ENCODE measurements at places on chromosomes 6 and 20.

DNA sequence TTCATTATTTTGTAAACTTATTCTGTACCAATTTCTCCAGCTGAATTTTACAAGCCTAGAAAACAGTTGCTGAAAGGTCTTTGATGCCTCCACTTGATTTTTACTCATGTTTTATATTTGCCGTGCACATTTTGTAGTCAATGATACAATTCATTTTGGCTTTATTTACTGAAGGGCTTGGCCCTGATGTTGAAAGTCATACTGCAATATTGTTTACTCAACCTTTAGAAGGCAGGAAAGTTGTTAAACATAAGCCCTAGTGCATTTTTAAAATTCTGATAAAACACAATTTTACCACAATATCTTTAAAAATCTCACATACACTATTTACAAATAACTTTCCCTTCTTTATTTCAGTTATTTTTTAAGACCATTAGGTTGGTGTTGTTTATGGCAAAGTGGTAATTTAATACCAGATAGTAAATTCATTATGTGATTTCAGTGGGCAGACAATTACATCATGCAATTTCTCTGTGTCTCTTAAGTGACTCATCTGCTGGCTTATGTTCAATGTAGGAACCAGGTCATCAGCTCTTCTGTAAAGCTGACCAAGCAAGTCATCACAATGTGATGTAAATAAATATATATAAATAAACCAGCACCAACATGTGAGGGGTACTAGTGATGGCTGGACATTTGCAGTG is 121.1 kb upstream of the SLC35B3 start:
- DNase-seq = no peak

- DNase-seq = no peak
Measured at GRCh38 chr6:159513074-159513720, 179.8 kb downstream of the SOD2 start.

DNA sequence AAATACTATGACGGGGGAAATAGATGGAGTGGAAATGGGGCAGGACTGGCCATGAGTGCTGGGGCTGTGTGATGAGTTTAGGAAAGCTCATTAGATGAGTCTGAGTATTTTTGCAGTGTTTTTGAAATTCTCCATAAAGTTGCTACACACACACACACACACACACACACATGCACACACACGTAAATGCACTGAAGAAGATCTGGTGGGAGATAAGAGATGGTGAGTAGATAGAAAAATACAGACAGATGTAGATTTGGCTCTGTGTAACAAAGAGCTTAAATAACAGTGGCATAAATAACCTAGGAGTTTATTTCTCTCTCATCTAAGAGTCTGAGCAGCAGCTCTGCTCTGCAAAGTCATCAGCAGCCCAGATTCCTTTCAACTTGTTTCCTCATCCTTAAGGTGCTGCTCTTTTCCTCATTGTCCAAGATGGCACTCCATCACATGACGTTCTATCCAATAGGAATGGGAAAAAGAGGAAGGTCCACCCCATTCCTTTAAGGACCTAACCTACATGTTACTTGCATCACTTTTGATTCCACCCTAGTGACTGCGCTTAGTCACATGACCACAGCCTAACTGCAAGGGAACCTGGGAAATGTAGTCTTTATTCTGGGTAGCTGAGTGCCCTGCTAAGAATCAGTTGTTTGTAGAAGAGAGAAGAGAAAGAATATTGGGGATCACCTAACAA is 76.4 kb downstream of the EYA2 start:
- DNase-seq = peak; percentile 53

DNA sequence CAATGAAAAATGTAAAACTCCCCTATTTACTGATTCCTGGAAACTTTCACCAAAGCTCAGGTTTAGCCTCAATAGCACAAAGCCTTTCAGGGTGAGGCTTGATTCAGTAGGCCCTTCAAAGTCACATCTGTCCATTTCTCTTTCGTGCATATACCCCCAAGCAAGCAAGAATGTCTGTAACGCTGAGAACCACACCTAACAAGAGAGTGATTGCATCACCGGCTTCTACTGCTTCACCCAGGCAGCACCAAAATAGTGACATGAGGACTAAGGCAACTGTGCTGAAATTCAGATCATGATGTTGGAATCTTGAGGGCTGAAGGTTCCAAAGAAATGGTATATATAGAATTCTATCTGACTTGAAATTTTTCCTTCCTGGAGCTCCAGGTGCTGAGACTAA is 26.1 kb downstream of the CGA start:
- no peak for DNase-seq

- no peak for DNase-seq
Measured at GRCh38 chr20:47761482-47762047, 23.7 kb downstream of the SULF2 start.

GRCh38 chr6:14468647-14469321 is 351.2 kb downstream of the CD83 start:
- DNase-seq = no peak

- DNase-seq = no peak
Measured at GRCh38 chr6:114051031-114051430, 80.1 kb upstream of the HDAC2 start.

DNA sequence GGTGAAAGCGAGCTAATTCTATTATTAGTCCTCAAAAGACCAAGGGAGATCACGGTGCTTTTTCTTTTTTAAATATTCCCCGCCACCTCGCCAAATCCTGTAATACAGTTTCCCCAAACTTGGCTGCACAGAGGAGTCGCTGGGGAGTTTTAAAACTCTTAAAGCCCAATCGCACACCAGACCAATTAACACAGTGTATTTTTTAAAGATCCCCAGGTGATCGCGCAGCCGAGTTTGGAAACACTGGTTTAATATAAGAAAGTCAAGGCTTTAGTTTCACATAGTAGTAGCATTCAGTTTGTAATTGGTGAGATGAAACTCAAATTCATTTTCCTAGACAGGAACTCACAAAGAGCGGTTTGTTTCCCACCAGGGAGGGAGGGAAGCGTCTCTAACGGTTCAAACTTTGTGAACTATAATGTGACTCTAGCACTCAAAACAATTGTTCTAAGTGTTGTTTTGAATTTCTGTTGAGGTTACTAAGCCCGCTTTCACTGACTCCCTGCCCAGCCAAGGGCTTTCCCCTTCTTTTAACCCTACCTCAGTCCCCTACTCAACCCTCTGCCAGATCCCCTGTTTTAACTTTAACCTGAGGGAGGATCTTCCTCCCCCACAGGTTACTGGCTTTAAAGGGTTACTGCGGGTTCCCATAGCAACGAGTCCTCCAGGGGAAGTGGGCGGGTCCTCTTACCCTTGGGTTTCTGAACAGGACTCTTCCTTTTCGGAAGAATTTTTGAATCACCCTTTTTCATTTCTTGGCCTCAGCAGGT is 25.7 kb upstream of the BTBD3 start:
- peak; percentile 80 for DNase-seq

DNA sequence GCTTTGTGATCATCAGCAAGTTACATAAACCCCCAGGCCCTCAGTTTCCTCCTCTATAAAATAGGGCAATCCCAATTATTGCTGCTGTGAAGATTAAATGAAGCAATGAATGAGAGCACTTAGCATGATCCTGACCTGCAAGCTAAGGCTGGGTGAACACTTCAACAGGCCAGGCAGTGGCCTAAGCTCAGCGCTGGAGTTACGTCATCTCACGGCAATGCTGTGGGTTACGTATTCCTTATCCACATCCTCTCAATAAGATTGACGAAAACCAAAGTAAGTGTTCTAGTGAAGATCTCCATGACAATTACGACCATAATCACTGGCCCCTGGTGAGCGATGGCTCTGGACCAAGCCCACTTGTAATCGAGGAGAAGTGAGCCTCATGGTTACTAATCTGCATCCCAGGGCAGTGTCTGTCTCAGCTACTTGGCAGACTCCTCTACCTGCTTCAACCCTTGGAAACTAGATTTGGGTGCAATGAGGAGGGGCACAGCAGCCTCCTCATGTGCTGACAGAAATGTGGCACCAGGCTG is 274.1 kb upstream of the ARID1B start:
- no peak for DNase-seq

- DNase-seq = no peak
Measured at GRCh38 chr20:36312724-36313441, 6.7 kb downstream of the DLGAP4 start.

DNA sequence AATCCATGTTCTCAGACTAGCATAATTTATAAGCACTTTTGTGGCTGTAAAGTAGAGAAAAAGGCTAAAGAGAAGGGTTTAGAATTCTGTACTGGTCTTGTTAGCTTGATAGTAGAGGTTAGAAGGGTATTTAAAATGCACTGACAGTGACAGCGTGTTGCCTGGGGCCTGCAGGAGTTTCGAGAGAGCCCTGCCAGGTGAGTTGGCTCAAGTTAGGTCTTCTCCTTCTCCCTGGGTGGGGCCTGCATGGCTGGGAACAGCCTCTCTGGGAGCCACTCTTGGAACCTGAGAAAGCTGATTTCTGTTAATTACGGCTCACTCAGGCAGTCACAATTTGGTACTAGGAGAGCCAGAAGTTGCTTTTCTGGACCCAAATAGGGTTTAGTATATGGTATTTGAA is 103.7 kb downstream of the ARID1B start:
- no peak for DNase-seq

DNA sequence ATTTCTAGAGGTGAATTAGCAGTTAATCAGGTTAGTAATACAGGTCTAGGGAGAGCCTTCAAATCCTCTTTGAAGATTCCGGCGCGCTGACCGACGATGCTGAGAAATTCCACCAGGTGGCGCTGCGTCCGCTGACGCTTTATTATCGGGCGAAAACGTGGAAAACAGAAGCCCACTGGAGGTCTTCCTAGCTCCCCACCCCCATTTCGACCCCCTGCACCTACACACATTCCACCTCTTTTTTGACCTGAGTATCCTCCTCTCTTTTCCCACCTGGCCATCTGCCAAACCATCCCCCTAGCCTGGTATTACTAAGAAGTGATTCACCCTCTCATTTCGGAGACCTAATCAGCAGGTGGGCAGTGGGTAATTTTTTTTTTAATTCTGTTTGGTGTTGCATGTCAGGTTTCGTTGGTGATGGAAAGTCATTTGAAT is 65.4 kb upstream of the RIN2 start:
- no peak for DNase-seq

- DNase-seq = no peak
Measured at GRCh38 chr6:128509709-128510108, 10.7 kb downstream of the PTPRK start.

DNA sequence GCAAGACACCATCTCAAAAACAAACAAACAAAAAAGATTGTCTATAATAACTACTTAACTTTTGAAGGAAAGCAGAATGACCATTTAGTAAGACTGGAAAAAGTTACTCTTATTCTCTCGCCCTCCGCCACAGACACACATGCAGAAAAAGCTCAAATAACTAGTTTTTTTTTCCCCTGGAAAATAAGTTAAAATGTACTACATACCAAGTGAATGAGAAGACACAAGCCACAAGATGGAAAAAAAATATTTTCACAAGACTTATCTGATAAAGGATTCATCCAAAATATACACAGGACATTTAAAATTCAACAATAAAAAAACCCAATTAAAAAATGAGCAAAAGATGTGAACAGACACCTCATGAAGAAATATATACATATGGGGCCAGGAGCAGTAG is 31.9 kb downstream of the NUDT3 start:
- no peak for DNase-seq

- DNase-seq = no peak
Measured at GRCh38 chr20:19491241-19491640, 266.8 kb upstream of the RIN2 start.

DNA sequence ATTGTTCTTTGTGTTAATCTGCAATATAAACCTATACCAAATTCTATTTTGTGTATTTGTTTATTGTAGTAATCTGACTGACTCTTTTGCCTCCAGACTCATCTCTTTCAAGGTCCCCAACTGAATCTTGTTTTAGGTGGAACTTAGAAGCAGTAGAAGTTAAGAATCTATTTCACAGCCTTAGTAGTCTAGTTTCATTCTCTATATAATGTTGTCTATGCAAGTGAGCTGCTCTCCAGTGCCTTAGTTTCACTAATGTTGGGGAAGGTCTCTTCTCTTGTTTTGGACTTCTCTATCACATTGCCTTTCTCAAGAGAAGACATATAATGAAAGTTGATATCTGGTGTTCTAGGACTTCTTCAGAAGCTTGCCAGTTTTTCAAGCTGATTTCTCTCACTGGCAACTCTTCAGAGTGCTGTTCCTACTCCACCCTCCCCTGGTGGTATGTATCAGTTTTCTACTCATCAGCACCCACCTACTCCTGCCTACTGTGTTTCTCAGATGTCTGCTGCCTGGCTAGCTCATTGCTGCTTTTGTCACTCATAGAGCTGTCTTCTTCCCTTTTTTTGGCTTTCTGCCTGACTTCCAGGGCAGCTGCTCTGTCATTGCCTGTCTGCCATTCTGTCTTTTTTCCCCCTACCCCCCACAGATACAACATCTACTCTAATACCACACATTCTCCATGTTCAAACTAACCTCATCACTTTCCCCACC is 82.1 kb downstream of the PTPRA start:
- no peak for DNase-seq

- peak; percentile 30 for DNase-seq
Measured at GRCh38 chr20:48722002-48722731, 105.6 kb downstream of the PREX1 start.

- DNase-seq = no peak
Measured at GRCh38 chr6:31468311-31468710, 29.6 kb upstream of the MICB start.

- DNase-seq = no peak
Measured at GRCh38 chr20:10447028-10447427, 11.9 kb downstream of the SLX4IP start.

DNA sequence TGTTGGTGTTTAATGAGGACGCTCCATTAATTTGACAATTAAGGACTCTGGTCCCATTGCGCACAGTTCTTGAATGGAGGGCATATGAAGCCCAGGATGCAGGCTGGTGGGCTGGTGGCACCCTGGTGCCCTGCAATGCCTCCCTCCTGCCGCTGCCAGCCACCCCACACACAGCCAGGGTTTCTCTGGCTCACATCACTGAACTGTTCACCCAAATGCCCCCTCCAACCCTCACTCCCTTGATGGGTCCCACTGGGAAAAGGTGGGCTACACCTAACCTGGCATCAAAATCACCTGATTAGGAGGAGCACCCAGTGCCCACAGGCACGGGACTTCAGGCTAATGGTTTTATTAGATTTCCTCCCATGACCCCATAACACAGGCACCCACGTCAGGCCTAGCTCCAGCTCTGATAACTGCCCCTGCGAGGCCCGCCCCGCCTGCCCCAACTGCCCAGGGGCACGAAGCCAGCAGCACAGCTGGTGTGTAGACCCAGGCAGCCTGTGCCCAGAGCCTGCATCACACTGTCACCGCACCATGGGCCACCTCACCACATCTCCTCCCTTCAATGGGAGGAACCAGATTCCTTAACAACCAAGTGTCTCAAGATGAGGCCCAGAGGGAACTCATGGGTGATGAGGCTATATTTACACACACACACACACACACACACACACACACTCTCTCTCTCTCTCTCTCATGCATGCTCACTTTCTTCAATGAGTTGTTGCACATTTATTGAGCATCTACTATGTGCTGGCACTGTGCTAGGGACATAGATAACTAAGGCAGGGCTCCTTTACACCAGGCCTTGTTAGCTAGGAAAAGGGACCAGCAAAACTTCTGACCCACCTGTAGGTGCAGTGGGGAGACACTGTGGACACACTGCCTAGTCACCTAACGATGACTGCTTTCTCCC is 107.3 kb downstream of the NOL4L start:
- no peak for DNase-seq

- peak; percentile 40 for DNase-seq
Measured at GRCh38 chr20:60453388-60454246, 495.4 kb downstream of the CDH26 start.

Data from NCI-H526 (cell line).